ENCODE measurements at places on chromosomes 11 and 22.

GRCh38 chr22:33070600-33070999, 12.4 kb upstream of the SYN3 start:
- DNase-seq, result no peak

- no peak for DNase-seq
Measured at GRCh38 chr11:123431619-123432018, 1.6 kb downstream of the GRAMD1B start.

- DNase-seq, result no peak
Measured at GRCh38 chr22:46794067-46794466, 31.6 kb downstream of the TBC1D22A start.

- DNase-seq, result no peak
Measured at GRCh38 chr11:36039471-36039870, 95.6 kb downstream of the LDLRAD3 start.

DNA sequence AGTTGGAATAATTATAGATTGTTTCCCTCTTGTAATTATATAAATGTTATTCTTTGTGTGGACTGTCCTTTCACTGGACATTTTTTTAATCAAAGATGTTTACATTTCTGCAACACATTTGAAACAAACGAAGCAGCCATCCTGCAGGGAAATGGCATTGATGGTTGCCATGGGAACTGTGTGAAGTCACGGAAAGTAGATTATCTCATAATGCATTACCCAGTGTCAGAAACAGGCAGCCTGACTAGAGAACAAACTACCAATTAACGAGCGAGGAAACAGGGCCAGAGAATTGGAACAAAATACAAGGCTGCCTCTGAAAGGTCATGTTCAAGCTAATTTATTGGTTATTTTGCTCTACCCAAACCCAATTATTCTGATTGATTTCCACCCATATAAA, 96.9 kb upstream of the LARGE1 start:
- no peak for DNase-seq

GRCh38 chr22:40040927-40041326, 46.2 kb downstream of the FAM83F start:
- no peak for DNase-seq

DNA sequence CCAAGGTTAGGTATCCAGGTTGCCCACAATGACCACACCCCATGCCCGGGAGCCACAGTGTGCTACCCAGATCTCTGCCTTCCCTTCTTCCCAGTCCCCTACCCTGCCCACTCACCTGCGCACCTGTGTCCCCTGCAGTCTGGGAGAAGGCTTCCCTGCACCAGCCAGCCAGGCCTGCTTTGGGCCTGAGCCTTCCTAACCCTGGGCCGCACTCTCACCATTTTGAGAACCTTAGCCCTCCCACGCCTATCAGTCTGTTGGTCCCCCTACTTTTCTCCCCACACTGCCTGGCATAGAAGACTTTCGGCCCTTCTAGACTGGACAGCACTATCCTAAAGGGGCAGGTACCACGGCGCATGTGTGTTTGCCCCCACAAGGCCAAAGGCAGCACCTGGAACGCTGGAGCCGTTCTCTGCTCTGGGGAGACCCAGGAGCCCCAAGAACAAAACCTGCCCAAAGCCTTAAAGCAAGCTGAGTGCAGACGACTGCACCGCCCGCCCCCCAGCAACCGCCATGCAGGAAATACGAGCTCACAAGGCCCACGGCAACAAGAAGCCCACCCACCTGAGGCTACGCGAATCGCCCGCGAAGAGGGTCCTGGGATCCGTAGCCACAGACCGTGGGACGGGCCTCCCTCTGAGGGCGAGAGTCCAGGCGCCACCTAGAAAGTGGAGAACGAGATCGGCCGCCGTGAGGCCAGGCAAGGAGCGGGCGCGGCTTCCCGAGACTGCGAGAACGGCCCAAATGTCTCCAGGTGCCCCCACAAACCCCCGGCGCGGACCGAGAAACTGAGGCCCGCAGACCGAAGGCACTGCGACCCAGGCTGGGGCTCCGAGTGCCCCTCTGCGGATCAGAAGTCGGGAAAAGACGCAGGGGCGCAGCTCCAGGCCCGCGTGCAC, 546 bp downstream of the GNB1L start:
- no peak for DNase-seq

DNA sequence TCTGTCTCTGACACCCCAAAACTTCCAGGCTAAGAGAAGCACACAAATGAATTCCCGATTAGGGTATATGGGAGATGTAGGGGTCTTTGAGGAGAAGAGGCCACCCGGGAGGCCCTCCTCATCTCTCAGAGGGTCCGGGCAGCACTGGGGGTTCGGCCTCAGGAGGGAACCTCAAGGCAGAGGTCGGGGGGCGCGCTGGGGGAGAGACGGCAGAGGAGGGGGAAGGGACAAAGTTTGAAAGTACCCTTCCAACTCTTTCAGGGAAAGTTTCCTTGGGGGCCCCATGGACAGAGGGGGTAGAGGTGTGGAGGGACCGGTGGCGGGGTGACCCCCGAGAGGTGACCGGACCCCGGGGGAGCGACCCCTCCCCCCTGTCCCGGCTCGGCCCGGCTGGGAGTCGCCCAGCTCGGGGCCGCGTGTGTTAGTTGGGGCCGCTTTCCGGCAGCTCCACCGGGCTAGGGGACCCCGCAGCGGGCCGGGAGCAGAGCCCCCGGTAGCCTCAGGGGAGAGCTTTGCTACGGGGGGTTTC, 3.3 kb upstream of the GCAT start:
- no peak for DNase-seq
